ENCODE measurements at places on chromosomes 12 and 14.

GRCh38 chr12:15005064-15005463 lies 32.2 kb downstream of the PDE6H start:
- no peak for DNase-seq

DNA sequence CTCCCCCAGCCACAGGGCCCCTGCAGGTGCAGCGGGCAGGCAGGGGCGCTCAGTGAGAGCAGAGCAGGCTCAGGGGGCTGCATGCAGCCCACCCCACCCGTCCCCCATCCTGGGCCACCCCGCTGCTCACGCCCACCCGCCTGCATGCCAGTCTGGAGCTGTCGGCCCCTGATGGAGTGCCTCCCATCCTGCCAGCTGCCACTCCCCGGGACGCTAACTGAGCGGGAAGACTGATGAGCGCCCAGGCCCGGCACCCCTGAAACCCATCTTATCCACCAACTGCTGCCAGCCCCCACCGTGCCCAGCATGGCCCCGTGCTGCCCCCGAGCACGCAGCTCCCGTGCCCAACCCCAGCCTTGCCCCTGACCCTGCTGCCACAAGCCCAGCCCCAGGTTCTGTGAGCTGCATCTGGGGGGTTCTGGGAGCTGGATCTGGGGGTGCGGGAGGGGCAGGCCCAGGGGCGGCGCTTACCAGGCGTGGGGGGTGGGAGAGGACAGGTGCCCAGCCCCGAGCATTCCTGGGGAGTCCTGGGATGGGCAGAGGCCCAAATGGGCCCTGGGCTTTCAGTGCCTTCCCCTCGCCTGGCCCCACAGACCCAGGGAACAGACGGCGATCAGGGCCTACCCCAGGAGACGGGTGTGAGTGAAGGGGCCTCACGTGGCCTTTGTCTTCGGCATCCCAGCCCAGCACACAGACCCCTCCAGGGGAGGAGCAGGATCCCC lies 13.3 kb downstream of the AKT1 start:
- DNase-seq: no peak

GRCh38 chr12:32896432-32897280 lies at the start of gene PKP2:
PKP2 (minus strand) TSS chr12:32896777; CDS start chr12:32896731, 46 bp downstream.
- DNase-seq: no peak

DNA sequence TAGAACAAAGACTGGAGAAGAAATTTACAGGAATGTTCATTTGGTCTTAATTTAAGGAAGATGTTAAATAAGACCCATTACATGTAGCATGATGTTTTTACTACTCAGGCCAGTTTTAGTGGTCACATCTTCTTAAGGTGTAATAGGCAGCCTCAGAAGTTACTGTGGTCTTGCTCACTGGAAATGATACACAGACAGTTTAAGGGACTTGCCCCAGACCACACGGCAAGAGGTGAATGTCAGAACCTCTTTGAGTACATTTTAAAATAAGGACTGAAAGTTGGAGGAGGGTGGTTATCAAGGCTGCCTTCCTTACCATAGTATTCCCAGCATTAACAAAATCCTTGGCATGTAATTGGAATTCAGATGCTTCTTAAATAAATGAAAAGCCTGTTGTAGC lies 37.9 kb downstream of the LRRK2 start:
- DNase-seq: no peak

GRCh38 chr12:115606040-115606439 lies 671.5 kb downstream of the MED13L start:
- no peak for DNase-seq

- no peak for DNase-seq
Measured at GRCh38 chr12:80849337-80849736, 88.4 kb downstream of the LIN7A start.

- DNase-seq: no peak
Measured at GRCh38 chr12:129186952-129187351, 333.7 kb downstream of the GLT1D1 start.

DNA sequence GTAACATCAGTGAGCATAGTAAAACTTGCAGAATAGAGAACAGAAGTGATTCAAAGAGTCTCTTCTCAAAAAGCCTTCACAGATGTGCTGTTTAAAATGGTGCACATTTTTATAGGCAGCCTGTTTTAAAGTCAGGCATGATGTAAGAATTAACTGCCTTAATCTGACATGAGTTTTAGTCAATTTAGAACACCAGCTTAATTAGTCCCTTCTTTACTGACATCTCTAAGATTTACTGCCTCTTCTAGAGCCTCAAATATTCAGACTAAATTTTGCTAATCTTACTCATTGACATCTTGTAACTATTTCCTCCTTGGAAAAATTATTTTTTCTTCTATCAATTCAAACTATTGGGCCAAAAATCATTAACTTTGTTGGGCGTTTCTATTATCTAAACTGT lies 782.5 kb downstream of the C12orf50 start:
- no peak for DNase-seq

DNA sequence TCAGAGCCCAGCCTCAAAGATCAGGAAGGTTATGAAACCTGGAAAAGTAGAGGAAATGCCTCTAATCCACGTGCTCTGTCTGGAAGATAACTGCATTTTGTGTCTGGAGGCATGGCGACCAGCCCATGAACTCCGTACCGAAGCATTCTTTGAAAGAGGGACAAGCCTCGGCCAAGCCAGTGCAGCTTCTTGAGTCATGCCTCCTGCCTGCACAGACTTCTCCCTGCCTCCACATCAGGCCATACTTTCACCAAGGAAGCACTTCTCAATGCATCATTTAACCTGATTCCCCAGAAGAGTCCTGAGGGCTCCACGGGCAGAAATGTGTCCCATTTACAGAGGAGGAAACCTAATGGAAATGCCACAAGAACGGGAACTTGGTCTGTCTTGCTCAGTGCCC lies 3.4 kb downstream of the ACTN1 start:
- DNase-seq: no peak

DNA sequence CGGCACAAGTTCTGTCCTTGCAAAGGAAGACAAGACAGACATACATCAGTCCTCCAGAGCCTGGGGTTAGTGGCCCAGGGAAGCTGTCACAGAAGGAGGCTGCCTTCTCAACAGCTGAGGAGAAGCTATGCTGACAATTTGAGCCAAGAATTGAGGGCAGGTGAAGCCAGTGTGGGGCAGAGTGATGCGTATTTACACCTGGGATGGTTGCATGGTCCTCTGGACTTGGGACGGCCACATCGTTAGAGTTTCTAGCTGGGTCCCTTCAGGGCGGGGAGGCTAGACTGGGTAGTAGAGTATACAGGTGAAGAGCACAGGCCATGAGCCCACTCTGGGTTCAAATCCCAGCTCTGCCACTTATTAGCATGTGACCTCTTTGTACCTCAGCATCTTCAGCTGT lies 16.5 kb downstream of the KRT85 start:
- DNase-seq: peak; percentile 26

- no peak for DNase-seq
Measured at GRCh38 chr12:22410486-22410885, 76.0 kb upstream of the ST8SIA1 start.

- no peak for DNase-seq
Measured at GRCh38 chr12:16606201-16606849, 363 bp upstream of the LMO3 start.

DNA sequence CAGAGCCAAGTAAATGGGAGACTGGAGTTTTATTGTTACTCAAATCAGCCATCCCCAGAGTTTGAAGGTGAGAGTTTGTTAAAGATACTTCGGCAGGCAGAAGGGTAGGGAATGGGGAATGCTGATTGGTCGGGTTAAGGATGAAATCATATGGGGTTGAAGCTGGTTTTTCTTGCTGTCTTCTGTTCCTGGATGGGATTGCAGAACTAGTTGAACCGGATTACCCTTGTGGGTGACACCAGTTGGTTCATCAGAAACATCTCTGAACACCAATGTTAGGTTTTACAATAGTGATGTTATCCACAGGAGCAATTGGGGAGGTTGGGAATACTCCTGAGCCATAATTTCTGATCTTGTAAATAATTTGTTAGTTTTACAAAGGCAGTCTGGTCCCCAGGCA lies 18.7 kb upstream of the SMCO2 start:
- DNase-seq: no peak

- no peak for DNase-seq
Measured at GRCh38 chr12:121748218-121748570, 35.6 kb downstream of the TMEM120B start.

DNA sequence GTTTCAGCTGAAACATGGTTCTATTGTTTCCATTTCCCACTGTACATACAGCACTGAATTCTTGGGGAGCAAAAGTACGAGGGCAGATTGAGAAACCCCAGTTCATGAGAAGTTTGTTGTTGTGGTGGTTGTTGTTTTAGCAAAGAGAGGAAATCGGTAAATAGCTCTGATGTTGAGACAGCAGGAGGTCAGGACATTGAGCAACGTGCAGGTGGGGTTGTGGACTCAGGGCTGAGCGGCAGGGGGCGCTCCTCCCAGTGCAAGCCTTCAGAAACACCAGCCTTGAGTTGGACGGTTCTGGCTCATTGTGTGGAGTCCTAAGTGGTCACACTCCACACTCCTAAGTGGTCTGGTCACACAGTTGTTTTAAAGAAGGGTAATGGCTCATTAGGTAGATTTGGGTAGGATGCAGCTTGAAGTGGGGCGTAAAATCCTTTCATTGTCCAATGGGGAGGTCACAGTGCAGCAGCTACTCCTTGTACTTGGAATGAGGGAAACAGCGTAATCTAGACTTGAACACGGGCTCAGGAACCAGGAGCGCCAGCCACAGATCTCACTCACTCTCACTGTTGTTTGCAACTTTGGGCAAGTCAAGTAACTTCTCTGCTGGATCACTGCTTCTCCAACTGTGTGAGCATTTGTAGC lies 14.5 kb upstream of the PWP1 start:
- no peak for DNase-seq

DNA sequence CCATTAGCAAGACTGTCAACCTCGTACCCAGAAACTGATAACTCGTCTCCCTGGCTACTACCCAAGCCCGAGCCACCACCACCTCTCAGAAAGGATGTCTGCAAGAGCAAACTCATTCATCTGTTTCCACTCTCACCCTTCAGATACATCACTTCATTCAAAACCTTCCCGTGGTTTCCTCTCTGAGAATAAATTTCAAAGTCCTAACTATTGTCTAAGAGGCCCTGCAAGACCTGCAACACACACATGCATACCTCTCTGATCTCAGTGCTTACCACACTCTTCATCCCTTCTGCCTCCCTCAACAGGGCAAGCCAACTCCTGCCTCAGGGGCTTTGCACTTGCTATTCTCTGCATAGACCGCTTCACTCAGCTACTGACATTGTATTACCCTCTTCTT lies 40.6 kb downstream of the PPP1R13B start:
- no peak for DNase-seq

- no peak for DNase-seq
Measured at GRCh38 chr14:70904373-70904772, 2.9 kb upstream of the PCNX1 start.

- no peak for DNase-seq
Measured at GRCh38 chr14:53570411-53571387, 385.9 kb downstream of the BMP4 start.

DNA sequence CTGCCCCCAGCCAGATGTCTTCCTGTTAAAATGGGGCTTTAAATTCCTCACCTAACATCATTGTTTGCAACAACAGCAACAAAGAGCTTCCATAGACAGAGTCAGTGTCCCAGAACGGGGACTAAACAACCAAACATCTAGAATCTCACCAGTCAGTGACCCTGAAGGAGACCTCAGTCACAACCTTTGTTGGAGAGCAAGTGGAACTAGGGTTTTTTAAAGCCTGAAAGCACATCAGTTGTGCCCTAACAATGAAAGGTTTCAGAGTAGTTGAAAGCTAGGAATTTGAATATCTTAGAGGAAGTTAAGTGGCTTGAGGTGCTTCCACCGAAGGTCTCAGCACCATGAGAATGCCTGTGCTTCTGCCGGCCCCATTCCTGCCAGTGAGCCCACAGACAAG lies 5.0 kb upstream of the ALDH2 start:
- DNase-seq: no peak

DNA sequence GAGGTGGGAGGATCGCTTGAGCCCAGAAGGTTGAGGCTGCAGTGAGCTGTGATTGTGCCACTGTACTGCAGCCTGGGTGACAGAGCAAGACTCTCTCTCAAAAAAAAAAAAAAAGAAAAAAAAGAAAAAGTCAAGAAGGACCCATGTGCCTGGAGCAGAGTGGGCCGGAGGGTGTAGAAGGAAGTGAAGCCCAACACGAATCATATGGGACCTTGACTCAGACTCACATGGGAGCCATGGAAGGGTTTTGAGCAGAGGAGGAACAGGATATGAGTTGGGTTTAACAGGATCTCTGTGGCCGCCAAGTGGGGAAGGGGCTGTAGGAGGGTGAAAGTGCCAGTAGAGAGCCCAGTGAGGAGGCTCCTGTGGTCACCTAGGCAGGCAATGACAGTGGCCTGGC lies 165.4 kb downstream of the PHETA1 start:
- DNase-seq: no peak

GRCh38 chr14:71403656-71404055 lies 496.4 kb downstream of the PCNX1 start:
- no peak for DNase-seq

DNA sequence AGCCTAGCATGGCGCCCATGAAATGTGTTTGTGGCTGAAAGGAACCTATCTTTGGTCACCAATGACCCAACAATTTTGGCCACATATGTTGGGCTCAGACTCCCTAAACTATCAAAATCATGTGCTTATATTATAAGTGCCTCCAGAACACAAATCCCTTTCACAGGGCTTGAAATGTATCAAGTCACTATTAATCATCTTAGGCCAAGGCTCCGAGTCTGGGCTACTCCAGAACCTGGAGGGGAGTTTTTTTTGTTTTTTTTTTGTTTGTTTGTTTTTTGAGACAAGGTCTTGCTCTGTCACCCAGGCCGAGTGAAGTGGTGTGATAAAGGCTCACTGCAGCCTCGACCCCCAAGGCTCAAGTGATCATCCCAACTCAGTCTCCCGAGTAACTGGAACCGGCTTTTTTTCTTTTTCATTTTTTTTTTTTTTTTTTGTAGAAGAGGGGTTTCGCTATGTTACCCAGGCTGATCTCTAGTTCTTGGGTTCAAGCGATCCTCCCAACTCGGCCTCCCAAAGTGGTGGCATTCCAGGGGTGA lies 989 bp upstream of the DRAM1 start:
- no peak for DNase-seq

- no peak for DNase-seq
Measured at GRCh38 chr12:125267114-125267513, 201.9 kb downstream of the AACS start.

GRCh38 chr14:77059276-77059915 lies 30.9 kb upstream of the IRF2BPL start:
- DNase-seq: peak; percentile 88

- no peak for DNase-seq
Measured at GRCh38 chr12:124451637-124452243, 115.7 kb downstream of the NCOR2 start.

- DNase-seq: no peak
Measured at GRCh38 chr12:108815875-108816594, 41.3 kb downstream of the SSH1 start.

DNA sequence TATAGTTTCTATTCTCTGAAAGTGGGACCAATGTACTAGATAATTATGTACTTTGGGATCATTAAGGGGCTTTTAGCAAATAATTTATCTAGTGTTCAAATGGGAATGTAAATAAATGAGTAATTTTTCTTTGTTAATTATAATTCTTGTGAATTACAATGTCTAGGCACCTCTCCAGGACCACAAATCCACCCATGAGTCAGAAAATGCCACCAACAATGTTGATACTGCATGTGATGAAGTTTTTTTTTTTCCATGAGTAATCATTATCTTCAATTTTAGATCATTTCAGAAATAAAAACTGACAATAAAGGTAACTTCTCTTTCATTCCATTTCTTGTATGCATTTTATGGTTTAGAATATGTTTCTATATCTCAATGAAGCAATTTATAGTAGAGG lies 470.3 kb downstream of the VRK1 start:
- no peak for DNase-seq
